Spinal cord (tissue), 10 donors: ENCODE measurements at places on chromosomes 5 and 9.

DNA sequence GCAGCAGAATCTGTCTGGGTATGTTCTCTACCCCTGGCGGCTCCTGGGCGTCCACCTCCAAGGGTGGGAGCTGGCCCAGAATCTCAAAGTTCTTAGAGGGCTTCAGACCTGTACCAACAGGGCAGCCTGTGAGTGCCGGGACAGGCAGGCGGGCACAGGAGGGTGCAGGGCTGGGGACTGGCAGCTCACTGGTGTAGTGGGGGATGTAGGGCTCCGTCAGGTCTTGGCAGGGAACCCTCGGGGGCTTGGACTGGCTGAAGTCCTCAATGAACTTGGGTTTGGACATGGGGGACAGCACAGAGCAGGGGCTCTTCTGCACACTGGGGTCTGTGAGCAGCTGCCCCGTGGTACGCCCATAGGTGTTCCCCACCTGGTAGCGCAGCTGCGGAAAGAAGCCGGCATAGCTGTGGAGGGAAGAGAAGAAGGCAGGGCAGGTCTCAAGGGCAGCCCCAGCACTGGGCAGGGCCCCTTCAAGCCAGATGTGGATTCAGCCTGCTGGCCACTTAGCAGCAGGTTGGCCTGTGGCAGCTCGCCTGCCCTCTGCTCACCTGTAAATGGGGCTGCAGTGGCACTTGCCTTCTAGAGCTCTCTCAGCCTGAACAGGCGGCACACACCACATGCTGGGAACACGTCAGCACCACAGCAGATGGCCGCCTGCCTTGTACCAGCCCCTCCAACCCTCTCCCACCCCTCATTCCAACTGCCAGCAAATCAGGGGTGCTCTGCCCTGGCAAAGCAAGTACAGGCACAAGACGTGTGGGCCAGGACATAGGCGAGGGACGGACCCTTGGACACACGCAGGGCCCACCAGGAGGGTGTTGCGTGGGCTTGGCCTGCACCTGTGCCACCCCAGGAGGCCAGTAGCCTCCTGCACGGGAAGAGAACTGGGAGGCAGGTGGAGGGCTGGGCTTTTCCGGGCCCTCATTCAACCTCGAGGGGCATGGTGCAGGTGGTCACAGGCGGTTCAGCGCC lies 4.6 kb downstream of the TUBB4B start:
- no peak for DNase-seq

DNA sequence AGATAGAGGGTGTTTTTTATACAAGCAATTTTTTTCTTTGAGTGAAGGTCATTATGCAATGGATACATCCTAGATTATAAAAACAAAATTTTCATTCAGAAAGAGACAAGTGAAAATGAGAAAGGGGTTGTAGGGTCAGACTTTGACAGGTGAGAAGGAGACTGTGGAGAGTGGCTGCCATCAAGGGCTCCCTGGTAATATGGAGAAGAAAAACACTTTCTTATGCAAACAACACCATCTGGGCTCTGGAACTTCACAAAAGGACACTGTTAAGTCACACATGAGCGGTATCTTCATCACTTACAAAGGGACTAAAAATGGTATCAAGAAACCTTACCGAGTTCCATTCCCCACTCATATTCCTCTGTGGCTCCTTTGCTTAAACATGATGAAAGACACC lies 23.5 kb downstream of the C7 start:
- no peak for DNase-seq

DNA sequence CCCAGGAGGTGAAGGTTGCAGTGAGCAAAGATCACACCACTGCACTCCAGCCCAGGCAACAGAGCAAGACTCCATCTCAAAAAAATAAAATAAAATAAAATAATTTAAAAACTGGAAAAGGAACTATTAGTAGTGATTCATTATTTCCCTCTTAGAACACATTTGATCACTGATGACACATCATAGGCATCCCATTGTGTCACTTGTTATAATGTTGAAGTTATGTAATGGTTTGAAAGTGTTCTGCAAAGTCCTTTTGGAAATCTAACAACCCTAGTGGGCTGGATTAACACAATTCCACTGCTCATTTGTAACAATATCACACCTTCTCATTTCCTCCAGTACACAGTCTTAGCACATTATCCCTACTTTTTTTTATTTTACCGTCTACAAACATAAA lies 81.8 kb upstream of the LMNB1 start:
- DNase-seq, result no peak

- DNase-seq, result no peak
These were observed 159.4 kb downstream of the CD180 start for GRCh38 chr5:67037171-67037570.

GRCh38 chr5:16437977-16438376 lies 27.6 kb downstream of the ZNF622 start:
- DNase-seq, result no peak

DNA sequence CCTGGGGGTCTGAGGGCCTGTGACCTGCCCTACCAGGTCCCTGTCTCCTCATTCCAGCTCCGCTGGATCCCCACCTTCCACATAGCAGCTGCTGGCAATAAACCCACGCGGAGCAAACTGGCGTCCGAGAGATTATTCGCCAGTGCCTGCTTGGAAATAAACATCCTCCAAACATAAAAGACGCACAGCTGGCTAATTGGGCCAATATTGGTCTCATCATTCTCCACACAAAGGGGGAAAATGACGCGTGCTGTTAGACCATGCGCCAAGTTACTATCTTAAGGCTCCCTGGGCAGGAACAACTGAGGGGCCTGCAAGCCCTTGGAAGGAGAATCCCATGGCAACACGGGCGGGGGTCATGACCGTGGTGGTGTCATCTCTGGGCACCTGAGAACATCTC lies 73.3 kb upstream of the SARDH start:
- DNase-seq, result no peak

DNA sequence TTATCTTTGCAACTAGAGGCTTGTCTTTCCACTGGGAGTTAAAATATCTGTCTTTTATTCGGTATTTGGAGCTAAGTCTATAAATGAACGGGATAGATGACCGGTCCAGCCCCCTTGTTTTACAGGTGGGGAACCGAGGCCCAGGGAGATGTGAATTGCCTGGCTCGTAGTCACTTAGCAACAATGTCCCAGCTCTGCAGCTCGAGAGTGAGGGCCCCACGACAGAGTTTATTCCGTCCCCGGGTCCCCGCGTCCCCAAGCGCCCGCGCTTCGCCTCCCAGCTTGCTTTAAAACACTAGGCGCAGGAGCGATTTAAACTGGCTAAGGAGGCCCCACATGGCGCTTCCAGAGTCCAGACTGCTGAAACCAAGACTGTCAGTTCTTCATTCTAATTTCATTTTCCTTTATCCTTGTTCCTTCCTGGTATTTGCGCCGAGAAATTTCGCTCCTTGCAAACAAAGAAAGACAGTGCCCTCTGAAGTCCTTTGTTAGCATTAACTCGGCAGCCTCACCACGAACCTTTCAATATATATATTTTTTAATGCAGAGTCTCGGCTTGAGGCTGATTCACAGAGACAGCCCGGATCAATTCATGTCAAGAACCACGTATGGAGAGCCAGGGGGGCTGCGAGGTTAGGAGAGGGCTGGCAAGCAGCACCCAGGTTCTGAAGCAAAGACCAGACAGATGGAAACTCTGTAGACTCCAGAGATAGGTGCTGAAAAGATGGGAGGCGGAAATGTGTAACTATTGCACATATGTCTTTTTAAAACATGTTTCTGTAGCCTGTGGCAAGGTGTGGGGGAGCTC lies 1.4 kb upstream of the ENC1 start:
- no peak for DNase-seq

DNA sequence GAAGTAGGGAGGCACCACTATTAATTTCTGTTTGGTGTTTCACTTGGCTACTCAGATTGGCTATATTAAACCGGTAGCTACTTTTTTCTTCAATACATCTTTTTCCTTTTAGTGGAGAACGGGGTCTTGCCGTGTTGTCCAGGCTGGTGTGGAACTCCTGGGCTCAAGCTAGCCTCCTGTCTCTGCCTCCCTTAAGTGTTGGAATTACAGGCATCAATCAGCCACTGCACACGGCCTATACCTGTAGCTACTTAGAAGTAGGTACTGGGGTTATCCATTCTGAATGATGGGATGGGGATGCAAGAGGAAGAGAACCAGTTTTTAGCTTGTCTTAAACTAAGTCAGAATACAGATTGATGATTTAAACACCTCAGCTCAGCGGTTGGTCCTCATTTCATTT lies 1.7 kb downstream of the UBE2D2 start:
- DNase-seq, result no peak

GRCh38 chr9:107453479-107453878 lies 36.1 kb downstream of the KLF4 start:
- DNase-seq, result no peak

GRCh38 chr5:150410524-150411244 lies 2.0 kb downstream of the CD74 start:
- DNase-seq, result peak; percentile 92

- no peak for DNase-seq
These were observed 351.9 kb upstream of the TNC start for GRCh38 chr9:115469841-115470240.

DNA sequence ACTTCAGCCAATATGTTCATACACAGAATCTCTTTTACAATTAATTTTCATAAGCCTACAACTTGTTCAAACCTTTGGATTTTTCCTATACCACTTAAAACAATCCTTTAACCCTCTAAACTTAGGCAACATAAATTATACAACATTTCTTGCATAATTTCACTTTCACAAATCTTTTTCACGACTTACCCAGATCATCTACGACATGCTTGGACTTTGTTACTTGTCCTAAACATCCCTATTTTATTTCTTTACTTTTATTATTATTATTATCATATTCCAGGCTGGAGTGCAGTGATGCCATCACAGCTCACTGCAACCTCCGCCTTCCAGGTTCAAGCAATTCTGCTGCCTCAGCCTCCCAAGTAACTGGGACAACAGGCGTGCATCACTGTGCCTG lies 68.0 kb downstream of the CACNA1B start:
- no peak for DNase-seq

GRCh38 chr5:75325242-75325641 lies 11.8 kb upstream of the HMGCR start:
- DNase-seq, result no peak

- DNase-seq, result no peak
These were observed 1.9 kb downstream of the HK3 start for GRCh38 chr5:176897263-176897662.

DNA sequence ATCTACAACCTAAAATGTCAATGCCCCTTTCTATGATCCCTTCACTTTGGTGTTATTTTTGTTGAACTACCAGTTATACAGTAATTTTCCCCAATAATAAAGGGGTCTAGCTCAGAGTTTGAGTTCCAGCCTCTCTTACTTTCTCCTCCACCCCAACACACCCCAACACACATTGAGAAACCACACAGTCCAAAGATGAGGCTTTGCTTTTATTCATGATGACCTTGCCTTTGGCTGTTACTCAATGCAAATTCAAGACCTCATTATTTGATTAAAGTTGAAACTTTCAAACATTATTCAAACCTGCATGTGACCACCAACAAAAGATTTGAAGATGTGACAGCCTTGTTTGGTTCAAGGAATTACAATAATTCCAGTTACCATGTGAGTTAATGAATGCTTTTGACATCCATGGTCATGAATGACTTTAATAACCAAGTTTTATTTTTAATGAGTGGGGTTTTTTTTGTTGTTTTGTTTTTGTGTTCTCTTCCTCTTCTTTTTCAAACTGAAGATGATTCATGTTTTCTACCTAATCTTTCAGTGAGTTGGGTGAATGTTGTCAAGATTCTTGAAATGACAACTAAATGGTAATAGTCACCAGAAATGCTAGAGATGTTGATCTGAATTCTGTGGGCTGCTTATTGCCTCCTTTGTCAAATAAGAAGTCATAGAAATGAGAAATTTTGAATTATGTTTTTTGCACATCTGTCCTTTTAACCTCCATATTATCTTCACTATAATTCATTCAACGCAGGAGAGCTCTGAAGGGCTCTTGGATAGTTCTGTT lies 106.0 kb downstream of the HACD4 start:
- no peak for DNase-seq

DNA sequence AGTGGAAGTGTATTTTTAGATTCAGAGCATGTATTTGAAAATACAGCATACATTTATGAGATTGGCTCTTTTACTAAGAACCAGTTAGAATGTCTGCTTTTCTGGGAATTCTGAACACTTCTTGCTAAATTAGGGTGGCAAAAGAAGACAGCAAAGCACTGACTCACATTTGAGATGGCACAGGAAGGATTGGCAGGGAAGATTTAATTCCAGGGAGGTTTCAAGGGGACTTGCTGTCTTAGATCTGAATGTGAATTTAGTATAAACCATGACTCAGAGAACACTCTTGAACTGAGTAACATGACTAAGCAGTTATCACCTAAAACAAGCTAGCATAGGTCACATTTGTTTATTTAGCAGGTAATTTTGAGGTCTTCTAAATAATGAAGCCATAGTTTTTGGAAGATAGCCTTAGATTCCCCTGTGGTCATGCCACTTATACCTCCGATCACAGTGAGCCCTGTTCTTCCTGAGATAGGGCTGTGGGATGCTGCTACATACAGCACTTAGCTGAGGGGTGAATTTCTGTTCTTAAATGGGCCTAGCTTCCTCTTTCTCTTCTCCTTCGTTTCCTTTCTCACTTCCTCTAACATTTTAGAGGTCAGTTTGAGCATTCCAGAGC lies 173.8 kb downstream of the PCSK1 start:
- DNase-seq, result no peak

DNA sequence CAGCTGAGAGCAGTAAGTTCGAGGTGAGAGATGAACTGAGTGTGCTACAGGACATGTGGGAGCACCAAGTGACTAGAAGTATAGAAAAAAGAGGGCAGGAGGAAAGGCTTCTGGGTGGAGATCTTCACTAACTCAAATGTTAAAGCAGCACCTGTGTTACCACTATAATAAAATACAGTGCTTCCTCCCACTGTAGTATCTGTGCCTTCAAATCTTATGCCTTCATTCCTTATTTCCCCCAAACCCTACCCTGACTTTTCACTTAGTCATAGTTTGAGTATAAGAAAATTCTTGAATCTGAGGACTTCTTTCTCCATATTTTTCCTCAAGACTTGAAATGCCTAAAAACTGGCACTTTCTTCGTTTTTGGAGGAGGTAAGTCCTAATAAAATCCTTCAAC lies 61.8 kb downstream of the ALDH1A1 start:
- DNase-seq, result no peak

GRCh38 chr9:123395276-123395688 lies 39.3 kb downstream of the CRB2 start:
- no peak for DNase-seq

DNA sequence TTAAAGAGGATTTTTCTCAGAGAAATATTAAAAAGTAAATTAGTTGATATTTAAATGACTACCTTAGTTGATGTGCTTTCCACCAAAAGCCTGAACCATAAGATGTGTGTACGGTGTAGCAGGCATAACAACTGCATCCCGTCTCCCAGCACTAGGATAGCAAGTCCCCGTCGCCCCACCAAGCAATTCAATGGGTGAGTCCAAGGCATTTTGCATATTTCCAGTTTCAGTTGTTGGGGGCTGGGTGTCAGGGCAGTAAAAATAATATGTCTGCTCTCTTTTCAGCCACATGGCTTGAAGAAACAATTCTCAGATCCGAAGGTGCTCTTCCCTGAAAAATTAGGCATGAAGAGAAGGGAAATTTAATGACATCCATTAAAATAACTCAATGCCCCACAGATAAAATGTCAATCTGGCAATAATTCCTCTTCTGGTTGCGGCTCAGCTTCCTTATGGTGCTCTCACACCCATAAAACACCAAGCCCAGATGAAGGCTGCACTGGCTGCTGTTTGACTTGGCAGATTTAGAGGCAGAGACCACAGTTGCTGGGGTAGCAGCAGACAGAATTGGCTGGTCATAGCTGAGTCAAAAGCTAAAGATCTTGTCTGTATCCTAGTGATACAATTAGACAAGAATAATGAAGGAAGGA lies 124.4 kb upstream of the ADCY2 start:
- peak; percentile 36 for DNase-seq
